Natural killer cell treated with Interleukin-12 subunit alpha and Interleukin-12 subunit beta and Interleukin-15 and Interleukin-18, amount 100 ng/mL, for 72 hours (primary cell): ENCODE measurements at places on chromosomes 4 and X. TPM values are rescaled to one million over a fixed set of nuclear protein-coding genes. Genes with fewer than 3 reads are reported as not detected.

GRCh38 chr4:53195815-53196661, 169.8 kb downstream of the SCFD2 start:
- H3K27me3 ChIP-seq: no peaks in the 10 kb centered on the region
- no peaks in the 10 kb centered on the region for H3K4me1 ChIP-seq
- no peaks in the 10 kb centered on the region for H3K36me3 ChIP-seq
- no peak for DNase-seq

Gene ZBTB33
- 18.1 TPM for total RNA-seq

Gene IL15
- total RNA-seq: 4.7 TPM

- H3K4me3 ChIP-seq: no peak overlapping the region
- no peak for DNase-seq
- peaks cover 22% of the 10 kb centered on the region for H3K4me1 ChIP-seq
Measured at GRCh38 chr4:1850276-1850675, 5.7 kb downstream of the LETM1 start.

DNA sequence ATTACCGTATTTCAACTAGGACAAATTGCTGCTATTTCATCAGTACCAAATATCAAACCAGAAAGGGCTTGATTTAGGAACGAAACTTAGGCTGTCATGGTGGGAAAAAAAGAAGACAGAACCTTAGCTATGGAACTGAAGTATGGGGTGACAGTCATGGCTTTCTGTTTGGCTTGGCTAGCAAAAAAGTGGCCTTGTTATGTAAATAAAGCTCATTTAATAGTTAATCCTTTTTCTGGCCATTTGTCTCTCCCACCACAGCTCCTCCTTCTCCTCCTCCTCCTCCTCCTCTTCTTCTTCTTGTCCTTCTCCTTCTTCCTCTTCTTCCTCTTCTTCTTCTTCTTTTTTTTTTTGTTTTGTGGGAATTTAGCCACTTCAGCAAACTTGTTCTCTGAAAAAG, 434.7 kb upstream of the NDST4 start:
- H3K27ac ChIP-seq: no peak overlapping the region
- no peaks in the 10 kb centered on the region for H3K36me3 ChIP-seq
- no peak for DNase-seq
- H3K4me3 ChIP-seq: no peak overlapping the region

DNA sequence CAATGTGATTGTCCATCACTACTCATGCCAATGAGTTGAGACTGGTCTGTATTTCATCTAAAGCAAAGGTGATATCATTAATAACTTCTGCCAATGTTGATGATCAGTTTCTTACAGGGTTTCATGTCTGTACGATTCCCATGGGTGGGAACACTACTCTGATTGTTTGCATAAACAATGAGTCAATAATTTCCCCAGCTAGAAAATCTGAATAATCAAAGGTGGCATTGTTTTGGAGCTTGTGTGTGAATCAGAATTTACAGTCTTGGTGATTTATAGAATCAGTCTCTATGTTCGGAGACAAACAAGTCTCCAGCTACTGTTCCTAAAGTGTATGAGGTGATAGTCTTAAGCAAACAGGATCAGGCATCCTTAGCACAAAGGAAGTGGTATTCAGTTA, 35.5 kb upstream of the PARM1 start:
- no peaks in the 10 kb centered on the region for H3K27me3 ChIP-seq
- no peaks in the 10 kb centered on the region for H3K4me1 ChIP-seq
- H3K4me3 ChIP-seq: no peak overlapping the region
- no peaks in the 10 kb centered on the region for H3K36me3 ChIP-seq
- DNase-seq: no peak
- H3K27ac ChIP-seq: no peak overlapping the region
